ENCODE measurements at places on chromosomes 2 and 18.

DNA sequence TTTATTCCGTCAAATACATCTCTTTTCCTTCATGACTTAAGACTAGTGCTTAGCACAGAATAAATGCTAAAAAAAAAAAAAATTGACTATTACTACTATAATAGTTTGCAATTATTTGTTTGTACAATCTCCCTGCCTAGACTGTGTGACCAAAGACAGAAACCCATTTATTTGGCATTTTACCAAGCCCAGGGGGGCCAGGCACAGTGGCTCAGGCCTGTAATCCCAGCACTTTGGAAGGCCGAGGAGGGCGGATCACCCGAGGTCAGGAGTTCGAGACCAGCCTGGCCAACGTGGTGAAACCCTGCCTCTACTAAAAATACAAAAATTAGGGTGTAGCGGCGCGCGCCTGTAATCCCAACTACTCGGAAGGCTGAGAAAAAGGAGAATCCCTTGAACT, 1.4 kb downstream of the ASB3 start:
- DNase-seq: no peak

DNA sequence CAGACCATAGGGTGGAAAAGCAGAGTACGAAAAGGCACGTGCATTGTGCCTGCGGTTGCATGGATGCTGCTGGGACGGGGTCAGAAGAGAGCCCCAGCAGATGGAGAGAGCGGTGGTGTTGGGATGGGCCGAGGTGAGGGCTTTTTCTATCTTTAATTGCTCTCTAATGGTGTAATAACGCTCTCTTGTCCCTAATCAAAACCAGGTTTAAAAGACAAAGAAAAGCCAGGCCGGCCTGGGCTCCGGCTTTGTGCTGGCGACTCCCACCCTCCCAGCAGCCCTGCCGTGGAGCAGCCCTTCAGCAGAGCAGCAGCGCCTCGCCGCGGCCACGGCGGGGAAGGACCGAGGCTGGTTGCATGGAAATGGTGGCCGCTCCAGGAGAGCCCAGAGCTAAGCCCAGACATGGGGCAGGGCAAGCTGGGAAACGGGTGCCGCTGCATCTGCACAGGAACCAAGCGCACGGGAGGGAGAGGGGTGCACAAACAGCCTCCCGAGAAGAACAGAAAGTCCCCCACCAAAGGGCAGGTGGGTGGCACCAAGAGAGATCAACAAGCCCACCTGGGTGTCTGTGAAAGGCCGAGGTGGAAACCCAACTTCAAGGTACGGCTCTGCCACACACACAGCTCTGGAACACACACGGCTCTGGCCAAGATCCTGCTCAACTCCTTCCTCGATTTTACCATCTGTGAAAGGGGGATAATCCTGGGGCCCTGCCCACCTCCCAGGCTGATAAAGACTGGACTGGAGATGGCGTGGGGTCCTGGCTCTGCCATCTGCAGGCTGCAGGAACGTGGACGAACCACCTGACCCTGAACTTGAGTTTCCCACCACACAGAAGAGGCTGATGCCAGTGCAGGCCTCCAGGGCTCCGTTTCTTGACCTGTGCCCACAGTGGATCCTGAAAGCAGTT, 15.0 kb downstream of the HS1BP3 start:
- DNase-seq: no peak

GRCh38 chr18:63175264-63175663, 144.3 kb downstream of the BCL2 start:
- DNase-seq: no peak

DNA sequence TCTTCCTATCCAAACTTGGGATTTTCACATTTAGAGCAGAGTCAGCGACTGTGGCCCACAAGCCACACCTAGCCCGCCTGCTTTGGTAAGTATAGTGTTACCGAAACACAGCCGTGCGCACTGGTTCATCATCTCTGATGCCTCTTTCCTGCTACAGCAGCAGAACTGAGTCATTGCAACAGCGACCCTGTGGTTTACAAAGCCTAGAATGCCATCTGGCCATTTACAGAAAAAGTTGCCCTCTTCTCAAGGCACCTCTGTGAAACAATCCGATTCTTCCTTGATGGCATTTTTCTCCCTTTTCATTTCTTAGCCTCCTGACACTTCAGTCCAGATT, 10.7 kb upstream of the IAH1 start:
- no peak for DNase-seq

DNA sequence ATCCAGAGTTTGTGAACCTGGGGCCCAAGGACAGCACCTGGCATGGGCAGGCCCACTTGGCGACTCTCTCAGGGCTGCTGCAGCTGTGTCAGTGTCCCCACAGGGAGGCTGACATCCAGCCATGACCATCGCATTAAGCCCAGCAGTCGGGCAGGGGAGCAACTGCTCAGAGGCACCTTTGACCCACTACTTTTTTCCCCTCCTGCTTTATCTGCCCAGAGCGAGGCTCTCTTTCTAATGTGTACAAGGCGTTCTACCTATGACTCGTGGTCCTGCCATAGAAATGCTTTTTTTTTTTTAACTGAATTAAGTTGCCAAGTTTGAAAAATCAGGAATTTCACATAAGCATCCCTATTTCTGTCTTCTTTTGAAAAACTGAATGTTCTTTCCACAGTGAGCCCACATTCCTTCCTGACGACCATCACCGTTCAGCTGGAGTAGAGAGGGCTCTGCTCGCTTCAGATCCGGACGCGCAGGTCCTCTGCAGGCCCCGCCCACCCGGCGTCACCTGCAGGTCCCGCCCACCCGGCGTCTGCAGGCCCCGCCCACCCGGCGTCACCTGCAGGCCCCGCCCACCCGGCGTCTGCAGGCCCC, 403 bp upstream of the CLUL1 start:
- DNase-seq: no peak

DNA sequence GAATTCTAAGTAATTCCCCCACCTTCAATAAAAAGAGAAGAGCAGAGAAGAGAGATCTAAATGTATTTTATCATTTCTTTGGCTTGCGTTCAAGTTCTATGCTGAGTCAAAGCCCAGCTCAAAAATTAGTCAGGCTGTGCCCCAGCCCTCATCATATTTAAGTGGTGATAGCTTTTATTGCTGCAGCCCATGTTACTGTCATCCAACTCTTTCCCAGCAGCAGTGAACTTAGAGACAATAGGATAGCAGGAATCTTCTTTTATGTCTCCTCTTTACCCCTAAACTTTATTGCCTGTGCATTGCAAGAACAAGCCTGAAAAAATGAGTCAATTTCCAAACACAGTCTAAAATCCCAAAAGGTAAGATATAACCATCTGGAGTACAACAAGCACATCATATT, 1599.3 kb upstream of the PIK3C3 start:
- no peak for DNase-seq

GRCh38 chr2:42601076-42601475, 32.6 kb downstream of the MTA3 start:
- DNase-seq: no peak

Data from stimulated activated CD4-positive, alpha-beta T cell treated with anti-CD3 and anti-CD28 coated beads, TNF-alpha, amount 100 ng/mL, for 4 hours (primary cell).